ENCODE measurements at places on chromosomes 3 and 15.

DNA sequence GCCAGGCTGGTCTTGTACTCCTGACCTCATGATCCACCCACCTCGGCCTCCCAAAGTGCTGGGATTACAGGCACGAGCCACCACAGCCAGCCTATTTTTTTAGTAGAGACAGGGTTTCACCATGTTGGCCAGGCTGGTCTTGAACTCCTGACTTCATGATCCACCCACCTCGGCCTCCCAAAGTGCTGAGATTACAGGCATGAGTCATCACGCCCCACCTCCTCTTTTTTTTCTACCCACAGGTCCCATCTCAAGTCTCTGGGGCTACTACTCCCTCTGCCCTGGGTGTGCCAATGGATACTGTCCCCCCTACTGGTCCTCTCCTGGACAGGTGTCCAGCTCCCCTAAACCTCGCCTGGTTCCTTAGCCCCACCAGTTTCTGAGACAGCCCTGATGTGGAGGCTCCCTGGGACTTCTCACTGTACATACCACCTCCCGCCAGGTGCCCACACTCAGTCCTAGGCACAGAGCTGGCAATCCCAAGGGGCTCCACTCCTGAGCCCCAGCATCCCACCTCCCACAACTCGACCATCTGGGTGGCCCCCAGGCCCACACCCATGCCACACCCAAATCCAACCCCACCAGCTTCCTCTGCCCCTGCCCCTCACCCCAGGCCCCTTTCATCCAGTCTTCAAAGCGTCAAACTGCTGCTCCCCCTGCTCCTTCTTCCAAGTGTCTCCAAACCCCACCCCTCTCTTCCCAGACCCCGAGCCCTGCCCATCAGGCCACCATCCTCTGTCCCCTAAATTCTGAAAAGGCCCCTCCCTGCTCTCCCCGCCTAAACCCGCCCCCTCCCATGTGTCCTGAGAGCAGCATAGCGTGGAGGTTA lies 13.1 kb upstream of the CYP11A1 start:
- no peak for DNase-seq

DNA sequence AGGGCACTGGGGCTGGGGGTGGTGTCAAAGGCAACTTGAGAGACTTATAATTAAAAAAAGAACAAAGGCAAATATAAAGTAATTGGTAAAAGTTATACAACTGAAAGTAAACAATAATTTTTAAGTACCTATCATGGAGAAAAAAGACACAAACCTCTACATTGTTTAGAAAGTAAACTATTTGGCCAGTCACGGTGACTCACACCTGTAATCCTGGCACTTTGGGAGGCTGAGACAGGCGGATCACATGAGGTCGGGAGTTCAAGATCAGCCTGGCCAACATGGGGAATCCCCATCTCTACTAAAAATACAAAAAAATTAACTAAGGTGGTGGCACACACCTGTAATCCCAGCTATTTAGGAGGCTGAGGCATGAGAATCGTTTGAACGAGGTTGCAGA lies 25.8 kb downstream of the RPSA start:
- DNase-seq = no peak

DNA sequence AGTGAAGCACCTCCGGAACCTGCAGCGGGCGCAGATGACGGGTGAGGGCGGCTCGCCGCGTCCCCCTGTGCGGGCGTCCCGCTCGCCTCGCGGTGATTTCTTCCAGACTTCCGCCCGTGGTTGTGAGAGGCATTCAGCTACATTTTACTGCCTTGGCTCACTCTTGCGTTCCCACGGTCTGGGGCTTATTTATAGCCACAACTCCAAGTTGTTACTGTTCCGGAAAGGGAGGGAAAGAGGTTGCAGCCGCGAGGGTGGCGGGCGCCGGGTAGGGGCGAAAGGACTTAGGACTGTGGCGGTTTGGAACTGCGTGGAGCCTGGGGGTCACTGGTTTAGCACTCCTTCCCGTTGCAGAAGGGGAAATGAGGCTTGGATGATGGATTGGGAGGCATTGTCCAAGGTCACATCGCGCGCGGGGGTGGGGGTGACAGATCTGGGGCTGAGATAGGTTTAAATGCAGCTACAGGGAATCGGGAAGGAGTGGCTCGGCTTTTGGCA lies 1.1 kb downstream of the HES1 start:
- peak; percentile 29 for DNase-seq

DNA sequence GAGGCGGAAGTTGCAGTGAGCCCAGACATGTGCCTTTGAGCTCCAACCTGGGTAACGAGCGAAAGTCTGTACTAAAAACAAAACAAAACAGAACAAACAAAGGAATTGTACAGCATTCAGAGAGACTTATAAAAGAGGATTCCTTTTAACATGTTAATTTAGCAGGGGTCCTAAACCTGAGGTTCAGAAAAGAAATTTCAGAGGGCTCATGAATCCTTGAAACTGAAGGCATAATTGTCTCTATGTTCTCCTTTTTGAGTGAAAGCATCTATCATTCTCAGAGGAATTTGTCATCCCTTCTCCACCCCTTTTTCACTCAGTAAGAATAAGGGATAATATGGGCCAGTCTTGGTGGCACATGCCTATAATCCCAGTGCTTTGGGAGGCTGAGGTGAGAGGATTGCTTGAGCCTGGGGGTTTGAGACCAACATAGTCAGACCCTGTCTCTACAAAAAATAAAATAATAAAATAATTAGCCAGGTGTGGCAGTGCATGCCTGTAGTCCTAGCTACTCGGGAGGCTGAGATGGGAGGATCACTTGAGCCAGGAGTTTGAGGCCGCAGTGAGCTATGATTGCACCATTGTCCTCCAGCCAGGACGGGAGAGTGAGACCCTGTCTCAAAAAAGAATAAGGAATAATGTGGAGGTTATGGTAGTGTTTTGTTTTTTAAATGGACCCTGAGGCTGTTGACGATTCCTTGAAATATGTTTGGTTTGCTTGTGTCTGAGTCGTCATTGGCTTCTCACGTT lies 309.1 kb upstream of the C2CD4B start:
- no peak for DNase-seq

- DNase-seq = no peak
Measured at GRCh38 chr3:141051443-141052200, 475 bp downstream of the SPSB4 start.

- no peak for DNase-seq
Measured at GRCh38 chr3:152961323-152961722, 126.4 kb downstream of the P2RY1 start.

- no peak for DNase-seq
Measured at GRCh38 chr3:152204218-152204617, 64.5 kb upstream of the MBNL1 start.

- DNase-seq = no peak
Measured at GRCh38 chr3:24201301-24201700, 256.2 kb downstream of the NR1D2 start.

GRCh38 chr3:119751423-119751822 lies 30.5 kb upstream of the NR1I2 start:
- DNase-seq = no peak

GRCh38 chr3:161274691-161275298 lies 53.7 kb downstream of the NMD3 start:
- peak; percentile 21 for DNase-seq

DNA sequence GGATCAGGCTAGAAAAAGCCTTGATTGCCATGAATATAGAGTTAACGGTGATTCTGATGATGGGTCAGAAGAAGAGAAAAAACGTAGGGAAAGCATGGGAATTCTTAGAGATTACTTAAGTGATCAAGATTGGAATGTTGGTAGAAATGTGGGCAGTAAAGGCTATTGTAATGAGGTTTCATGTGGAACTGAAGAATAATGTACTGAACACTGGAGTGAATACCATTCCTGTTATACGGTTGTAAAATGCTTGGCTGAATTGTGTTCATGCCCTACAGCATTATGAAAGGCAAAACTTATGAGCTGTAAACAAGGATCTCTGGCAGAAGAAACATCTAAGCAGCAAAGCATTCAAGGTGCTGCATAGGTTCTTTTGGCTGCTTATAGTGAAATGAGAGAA lies 414.1 kb upstream of the CBLB start:
- DNase-seq = no peak

DNA sequence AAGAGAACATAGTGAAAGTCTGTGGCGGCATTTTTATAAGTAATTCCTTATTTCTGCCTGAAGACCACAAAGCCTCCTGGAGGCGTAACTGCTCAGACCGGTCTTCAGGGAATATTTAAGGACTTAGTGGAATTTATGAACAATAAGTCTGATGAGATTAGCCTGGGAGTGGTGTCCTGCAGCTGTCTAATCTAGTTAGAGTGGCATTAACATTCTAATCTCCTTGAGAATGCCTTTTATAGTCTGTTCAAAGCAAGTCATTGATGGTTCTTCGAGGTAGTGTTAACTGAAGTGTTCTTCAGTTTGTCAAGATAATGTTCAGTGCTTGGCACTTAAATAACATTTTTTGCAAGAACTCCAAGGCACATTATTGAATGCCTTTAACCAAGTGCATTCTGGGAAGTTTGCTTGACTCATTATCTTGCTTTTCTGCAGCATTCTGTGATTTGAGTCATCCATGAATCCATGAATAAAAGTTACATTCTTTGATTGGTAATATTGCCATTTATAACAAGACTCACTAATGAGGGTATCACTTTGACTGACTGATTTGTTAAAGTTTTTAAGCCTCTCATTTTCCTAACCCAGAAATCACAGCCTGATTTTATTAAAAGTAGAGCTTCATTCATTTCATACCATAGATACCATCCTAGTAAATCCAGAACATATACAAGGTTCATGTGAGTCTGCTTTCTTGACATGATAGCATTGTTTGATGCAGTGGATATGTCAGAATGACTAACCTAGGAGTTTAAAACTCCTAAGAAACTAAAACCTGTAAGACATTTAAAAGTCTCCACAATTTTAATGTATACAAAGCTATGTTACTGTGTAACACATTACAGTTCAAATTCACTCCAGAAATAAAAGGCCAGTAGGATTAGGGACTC lies 12.5 kb downstream of the RBM5 start:
- DNase-seq = no peak

- DNase-seq = no peak
Measured at GRCh38 chr15:101010781-101011180, 91.6 kb downstream of the LRRK1 start.

- DNase-seq = no peak
Measured at GRCh38 chr3:186883686-186884058, 41.2 kb downstream of the ADIPOQ start.

- DNase-seq = no peak
Measured at GRCh38 chr3:79086514-79086913, 681.3 kb downstream of the ROBO1 start.

DNA sequence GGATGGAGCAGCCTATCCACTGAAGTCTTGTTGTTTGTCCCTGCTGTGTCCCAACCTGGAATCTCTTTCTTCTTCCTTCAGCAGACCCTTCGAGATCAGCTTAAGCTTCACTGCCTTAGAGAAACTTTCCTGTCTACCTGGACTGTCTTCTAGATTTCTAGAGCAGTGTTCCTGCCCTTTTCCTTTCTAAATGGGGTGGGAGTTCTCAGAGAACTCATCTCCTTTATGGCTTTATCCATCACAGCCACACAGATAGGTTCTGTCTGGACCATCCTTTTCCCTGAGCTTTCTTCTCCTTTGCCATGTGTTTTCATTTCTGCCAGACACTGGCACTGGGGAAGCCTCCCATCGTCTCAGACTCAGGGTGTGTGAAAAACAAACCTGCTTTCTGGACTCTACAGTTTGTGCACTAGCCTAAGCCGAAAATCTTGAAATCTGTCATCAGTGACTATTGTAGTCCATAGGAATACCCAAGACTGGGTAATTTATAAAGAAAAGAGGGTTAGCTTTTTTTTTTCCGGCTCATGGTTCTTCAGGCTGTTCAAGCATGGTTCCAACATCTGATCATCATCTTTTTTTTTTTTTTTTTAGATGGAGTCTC lies 177.5 kb downstream of the PGPEP1L start:
- no peak for DNase-seq

DNA sequence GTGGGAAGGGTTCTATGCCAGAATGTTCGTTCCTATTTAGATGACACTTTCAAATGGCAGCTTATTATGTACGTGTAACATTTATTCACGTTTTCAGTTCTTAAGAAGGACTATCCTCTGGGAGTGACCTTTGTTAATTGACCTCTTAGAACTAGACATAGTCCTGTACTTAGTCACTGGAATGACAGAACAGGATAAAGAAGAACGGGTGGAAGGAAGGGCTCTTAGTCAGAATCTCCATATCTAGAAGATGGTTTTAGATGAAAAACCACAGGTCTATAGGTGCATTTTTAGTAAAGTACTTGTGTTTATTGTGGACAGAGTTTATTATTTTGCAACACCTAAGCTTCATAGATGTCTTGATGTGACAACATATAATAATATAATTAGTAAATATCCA lies 6.5 kb downstream of the METTL6 start:
- DNase-seq = no peak

- DNase-seq = no peak
Measured at GRCh38 chr15:62125773-62126172, 39.3 kb downstream of the C2CD4B start.

- DNase-seq = no peak
Measured at GRCh38 chr3:189981668-189982067, 139.0 kb downstream of the P3H2 start.

DNA sequence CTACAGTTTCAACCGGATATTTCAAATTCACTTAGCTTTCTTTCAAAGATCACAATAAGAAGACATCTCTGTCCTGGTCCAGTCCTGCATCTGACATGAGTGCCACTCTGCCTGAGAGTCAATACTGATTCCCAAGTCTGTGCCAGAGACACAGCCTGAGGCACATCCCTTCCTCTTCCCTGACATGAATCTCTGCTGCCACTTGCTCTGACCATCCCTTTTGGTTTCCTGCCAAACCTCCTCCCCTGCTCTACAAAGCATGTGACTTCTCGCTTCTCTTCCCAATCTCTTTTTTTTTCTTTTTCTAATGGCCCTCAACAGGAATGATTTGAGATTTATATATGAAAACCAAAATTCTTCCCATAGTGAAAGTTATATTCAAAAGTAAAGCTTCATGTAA lies 117.9 kb downstream of the MECOM start:
- DNase-seq = no peak

DNA sequence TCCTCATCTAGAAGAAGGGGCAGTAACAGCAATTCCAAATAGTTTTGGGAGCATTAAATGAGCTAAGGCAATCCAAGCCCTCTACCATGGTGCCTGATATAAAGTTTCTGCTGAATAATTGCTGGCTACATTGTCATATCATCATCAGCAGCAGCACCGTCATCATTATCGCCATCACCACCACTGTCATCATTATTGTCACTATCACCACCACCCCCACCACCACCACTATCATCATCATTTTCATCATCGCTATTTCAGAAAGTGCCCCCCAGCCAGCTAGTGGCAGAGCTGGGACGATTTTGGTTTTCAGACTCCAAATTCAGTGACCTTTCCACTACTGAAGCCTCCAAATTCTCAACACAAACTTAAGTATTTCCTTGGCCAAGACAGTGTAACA lies 15.0 kb downstream of the XCR1 start:
- DNase-seq = no peak
